ENCODE measurements at places on chromosomes 6 and 20.

DNA sequence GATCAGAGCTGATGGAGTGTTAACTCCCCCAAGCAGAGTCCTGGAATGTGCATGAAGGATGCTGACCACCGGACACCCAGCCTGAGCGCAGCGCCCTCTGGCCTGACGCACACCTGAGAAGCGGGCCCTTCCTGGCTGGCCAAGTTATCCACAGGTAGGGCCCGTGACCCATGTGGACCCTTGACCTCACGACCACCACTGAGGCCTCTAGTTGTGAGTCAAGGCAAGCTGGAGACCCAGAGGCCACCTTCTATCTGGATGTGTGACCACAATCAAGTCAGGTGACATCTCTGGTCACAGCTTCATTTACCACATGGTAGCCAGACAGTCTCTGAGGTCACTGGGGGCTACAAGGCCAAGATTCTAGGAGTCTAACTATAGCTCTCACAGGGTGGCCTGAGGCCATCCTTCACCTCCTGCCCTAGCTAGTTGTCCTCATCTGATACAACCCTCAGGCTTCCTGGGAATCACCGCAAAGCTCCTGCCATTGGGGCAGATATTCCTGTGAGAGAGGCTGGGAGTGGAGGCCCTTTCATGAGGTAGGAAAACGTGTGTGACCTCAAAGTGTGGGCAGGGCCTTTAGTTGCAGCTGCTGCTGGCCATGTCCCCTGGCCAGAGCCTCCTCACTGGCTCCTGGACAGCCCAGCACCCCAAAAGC is 53.1 kb downstream of the DSTN start:
- no peak for DNase-seq

DNA sequence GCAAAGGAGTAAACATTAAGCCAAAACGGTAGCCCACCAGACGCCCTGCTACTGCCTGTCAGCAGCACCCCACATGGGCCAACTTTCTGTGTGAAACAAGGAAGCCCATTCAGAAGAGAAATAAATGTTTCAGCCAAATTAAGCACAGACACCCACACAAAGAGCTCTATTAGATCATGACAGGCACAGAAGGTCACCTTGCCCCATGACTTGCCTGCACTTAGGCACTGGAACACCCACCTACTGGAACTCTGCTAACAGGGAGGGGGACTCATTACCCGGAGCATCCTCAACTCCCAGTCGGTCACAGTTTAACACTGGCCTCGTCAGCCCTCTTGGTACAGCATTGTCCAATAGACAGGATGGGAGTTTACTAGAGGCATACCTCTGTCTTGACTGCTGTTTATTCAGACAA is 31.8 kb downstream of the GFOD1 start:
- DNase-seq = no peak

DNA sequence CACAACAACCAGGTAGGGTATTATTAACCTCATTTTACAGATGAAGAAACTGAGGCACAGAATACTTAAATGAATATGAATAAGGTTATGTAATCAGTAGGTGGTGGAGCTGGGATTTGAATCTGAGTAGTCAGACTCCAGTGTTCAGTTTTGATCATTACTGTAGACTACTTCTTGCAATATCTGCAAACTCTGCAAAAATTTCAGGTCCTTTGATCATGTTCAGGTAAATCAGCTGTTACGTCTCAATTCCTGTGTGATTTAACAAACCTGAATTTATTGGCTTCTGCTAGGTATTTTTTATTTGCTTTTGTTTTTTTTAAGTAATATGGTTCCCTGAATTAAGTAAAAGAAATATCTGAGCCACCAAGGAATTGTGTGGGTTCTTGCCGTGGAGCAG is 70.7 kb upstream of the NOTCH4 start:
- DNase-seq = no peak

- no peak for DNase-seq
Measured at GRCh38 chr6:133756078-133756695, 132.7 kb upstream of the TCF21 start.

- no peak for DNase-seq
Measured at GRCh38 chr6:35569011-35569461, 56.3 kb upstream of the TULP1 start.

- DNase-seq = no peak
Measured at GRCh38 chr20:11090751-11091150, 417.0 kb upstream of the JAG1 start.

- DNase-seq = no peak
Measured at GRCh38 chr6:38715016-38715689, at the start of gene DNAH8. Gene DNAH8 (plus strand): TSS chr6:38715311. CDS start chr6:38722810, 7,499 bp downstream.

DNA sequence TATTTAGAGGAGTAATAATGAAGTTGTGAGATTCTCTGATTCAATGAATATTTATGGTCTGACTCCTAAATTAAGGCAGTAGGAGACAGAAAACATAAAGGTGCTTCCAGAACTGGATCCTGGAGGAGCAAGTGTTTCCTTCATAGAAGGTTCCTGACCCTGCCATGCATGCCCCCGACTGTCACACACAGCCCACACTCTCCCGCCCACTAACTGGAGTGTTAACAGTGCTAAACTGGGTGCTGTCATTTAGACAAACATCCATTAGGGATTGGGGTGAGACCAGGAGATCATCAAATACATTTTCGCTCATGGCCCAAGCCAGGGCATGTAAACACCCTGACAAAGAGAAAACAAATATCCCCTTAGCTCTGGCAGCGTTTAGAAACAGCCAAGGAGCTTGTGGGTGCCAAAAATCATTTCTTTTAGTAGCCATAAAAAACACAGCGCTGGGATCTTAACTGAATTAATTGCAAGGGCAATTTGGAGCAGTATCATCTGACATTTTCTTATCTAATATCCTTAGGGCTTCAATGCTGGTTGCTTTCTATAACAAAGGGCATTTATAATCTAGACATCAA is 46.8 kb downstream of the INSM1 start:
- no peak for DNase-seq

- DNase-seq = no peak
Measured at GRCh38 chr20:56835829-56836550, 206.9 kb downstream of the TFAP2C start.

DNA sequence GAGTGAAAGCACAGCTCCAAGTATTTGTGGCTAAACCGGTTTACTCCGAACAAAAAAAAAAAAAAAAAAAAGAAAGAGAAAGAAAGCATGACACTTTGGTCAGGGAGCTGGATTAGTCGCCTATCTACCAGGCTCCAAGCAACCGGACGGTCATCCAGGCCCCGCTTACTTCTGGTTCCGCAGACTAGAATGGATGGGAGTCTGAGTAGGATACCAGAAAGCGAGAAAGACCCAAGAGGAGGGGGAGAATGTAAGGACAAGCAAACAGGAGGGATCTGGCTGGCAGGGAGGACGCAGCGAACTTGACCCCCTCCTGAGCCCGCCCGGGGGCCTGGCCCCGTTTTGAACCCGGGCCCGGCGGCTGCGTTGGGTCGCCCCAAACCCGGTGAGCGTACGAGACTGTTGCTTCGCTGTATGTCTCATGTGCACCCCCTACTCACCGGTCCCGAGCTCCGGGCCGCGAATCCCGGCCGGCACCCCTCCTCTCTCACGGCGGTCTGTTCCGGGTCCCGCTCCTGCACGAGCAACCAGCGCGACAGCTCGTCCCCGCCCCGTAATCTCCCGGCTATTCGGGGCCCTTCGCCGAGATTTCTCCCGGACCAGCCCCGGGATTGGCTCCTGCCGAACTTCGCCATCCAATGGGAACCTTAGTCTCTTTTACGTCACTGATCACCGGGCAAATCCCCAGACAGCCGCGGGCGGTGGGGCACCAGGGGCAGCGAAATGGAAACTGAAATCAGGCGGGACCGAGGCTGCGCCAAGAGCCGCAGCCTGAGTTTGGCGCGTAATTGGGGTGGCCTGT is at the start of gene TRIM26:
TRIM26 (minus strand) TSS at position 542 of the 802 bp plus-strand sequence. CDS start 14,303 bp downstream, outside the sequence.
- peak; percentile 91 for DNase-seq

GRCh38 chr6:101517632-101518031 is 124.1 kb downstream of the GRIK2 start:
- DNase-seq = no peak

DNA sequence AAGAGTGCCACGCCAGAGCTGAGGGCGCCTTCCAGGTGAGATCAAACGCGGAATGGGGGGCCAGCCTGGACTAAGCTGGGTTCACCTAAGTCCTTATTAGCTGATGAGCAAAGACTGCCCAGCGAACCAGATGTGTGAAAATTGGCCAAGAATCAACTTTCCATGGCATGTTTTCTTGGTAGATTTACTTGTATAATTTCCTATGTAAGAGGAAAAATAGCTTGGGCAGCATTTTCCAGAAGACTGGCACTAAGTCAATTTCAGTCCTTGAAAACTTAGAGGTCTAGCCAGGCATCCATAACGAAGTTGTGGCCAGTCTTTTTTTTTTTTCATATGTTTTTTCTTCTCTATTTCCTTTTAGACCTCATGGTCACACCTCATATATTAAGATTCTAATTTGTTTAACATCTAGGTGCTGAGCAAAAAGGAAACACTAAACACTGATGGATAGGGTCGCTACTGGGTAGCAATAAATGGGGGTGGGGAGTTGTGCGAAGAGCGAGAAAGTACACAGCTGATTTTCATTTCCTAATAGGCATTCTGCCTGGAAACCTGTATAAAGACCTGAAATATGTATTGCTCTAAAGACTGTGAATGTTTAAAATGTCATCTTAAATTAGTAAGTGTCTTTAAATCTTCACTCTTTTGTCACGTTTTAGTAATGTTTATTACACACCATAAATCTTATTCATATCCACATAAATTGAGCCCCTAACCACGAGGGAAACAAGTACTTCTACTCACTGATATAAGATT is 188.8 kb downstream of the CD83 start:
- DNase-seq = no peak

DNA sequence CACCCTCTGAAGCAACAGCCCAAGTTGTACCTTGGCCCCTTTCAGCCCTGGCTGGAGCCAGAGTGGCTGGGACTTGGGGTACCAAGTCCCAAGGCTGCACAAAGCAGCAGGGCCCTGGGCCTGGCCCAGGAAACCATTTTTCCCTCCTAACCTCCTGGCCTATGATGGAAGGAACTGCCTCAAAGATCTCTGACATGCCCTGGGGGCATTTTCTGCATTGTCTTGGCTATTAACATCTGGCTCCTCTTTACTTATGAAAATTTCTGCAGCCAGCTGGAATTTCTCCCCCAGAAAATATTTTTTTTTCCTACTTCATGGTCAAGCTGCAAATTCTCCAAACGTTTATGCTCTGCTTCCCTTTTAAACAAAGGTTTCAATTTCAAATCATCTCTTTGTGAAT is 269.4 kb upstream of the CDYL start:
- no peak for DNase-seq

GRCh38 chr6:44538131-44538806 is 150.8 kb downstream of the CDC5L start:
- no peak for DNase-seq

DNA sequence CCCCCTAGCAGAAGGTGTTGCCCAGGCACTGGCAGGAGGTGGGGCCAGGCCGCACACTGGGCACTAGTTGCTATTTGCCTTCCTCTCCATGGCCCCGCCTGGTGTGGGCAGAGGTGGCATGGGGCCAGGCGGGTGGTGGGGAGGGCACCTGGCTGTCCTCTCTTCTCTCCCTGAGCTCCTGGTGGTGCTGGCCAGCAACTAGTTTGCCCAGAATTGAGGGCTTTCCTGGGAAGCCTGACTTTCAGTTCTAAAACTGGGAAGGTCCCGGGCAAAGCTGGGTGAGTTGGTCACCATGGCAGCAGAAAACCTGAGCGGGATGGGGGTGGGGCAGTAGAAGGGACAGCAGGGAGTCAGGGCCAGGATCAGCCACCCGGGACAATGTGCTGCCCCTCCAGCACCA is 48.2 kb downstream of the RBM38 start:
- no peak for DNase-seq

DNA sequence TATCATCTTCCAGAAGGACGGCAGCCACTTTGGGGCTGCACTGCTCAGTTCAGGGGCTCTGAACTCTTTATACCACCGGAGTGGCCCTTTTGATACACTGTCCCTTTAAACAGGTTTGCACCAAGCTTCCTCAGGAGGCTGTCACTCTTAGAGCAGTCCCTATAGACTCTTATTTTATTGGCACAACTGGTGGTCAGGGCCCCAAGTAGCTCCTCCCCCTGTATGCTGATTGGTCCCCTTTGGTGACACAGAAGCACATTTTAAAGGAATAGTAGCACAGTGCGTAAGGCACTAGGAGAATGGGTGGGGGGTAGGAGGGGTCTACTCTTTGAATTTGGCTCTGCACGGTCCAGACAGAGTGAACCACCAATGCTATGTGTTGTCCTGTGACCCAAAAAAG is 122.6 kb upstream of the MLN start:
- DNase-seq = no peak

DNA sequence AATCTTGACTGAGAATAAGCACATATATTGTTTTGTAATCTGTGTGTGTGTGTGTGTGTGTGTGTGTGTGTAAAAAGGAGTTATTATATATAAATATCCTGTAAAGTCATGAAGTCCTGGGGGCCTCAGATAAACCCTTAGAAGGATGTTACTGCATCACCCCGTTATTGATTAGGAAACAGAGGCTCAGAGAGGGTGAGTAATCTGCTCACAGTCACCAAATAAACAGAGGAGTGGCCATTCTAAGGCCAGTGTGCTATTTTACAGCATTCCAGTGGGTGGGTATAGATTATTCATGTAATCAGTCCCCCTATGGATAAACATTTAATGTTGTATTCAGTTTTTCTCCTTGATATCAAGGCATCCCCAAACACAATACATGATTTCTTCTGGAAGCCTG is 87.1 kb downstream of the CDC5L start:
- no peak for DNase-seq

- DNase-seq = no peak
Measured at GRCh38 chr6:72238021-72238420, 351.7 kb downstream of the RIMS1 start.

GRCh38 chr6:14265049-14266021 is 147.8 kb downstream of the CD83 start:
- no peak for DNase-seq

DNA sequence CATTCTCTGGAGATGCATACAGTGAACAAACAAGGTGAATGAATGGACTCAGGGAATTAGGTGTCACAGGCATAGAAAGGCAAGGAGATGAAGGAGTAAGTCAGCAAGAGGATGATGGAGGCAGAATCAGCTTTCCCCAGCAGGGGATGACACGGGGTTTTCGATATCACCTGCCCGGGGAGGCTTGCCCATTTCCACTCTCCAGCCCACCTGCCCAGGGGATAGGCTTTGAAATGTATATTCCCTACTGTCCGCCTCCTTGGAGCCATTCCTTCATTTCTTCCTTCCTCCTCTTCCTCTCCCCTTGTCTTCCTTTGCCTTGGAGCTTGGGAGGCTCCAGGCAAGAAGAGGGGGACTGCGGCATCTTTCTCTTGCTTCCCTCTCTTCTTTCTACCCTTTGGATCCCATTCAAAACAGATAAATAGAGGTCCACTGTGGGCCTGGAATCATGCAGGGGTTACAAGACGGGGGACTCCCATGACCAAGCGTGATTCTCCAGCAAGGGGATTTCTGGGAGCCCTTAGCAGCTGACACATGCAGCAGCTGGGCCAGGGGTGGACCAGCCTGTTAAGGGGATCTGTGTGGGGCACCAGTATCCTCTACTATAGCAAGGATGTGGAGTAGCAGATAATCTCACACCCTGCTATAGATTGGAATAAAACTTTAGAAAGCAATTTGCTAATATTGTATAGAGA is 23.5 kb upstream of the RNF24 start:
- no peak for DNase-seq

- no peak for DNase-seq
Measured at GRCh38 chr6:43172104-43173007, 1.3 kb downstream of the SRF start.

GRCh38 chr6:113050979-113051378 is 703.8 kb downstream of the RFPL4B start:
- no peak for DNase-seq

- DNase-seq = peak; percentile 9
Measured at GRCh38 chr6:39361657-39362486, 39.4 kb upstream of the KCNK16 start.

GRCh38 chr6:38846844-38847243 is 131.7 kb downstream of the DNAH8 start:
- no peak for DNase-seq

GRCh38 chr6:128784266-128784665 is 98.7 kb upstream of the LAMA2 start:
- no peak for DNase-seq

All from activated naive CD4-positive, alpha-beta T cell (primary cell).